ENCODE measurements at places on chromosomes 12 and 14. TPM values are rescaled to one million over a fixed set of nuclear protein-coding genes. Genes with fewer than 3 reads are reported as not detected.

The COX14 gene
- total RNA-seq = 26.5 TPM

The ANKS1B gene
- total RNA-seq = not detected

The C12orf56 gene
- not detected for total RNA-seq

The CCDC198 gene
- total RNA-seq = not detected

- peaks cover 46% of the 10 kb centered on the region for H3K27me3 ChIP-seq
- peaks cover 17% of the 10 kb centered on the region for H3K4me1 ChIP-seq
- no peak for DNase-seq
- no peak overlapping the region for H3K4me3 ChIP-seq
These were observed 12.3 kb upstream of the RPS6KL1 start for GRCh38 chr14:74935360-74935680.

GRCh38 chr12:105555556-105556295 lies 225.2 kb downstream of the C12orf75 start:
- H3K36me3 ChIP-seq = no peaks in the 10 kb centered on the region
- no peak overlapping the region for H3K4me3 ChIP-seq
- no peak overlapping the region for H3K27ac ChIP-seq

- H3K27me3 ChIP-seq = no peaks in the 10 kb centered on the region
- H3K36me3 ChIP-seq = no peaks in the 10 kb centered on the region
- H3K27ac ChIP-seq = peak overlapping the region; percentile 88
These were observed 392 bp downstream of the SLC15A4 start for GRCh38 chr12:128823216-128823915.

- DNase-seq = no peak
- H3K4me3 ChIP-seq = no peak overlapping the region
- peaks cover 12% of the 10 kb centered on the region for H3K4me1 ChIP-seq
- H3K36me3 ChIP-seq = no peaks in the 10 kb centered on the region
These were observed 11.8 kb upstream of the OR6S1 start for GRCh38 chr14:20652996-20653975.

GRCh38 chr14:74575507-74575906 lies 36.5 kb downstream of the LTBP2 start:
- H3K4me1 ChIP-seq = peaks cover 73% of the 10 kb centered on the region
- DNase-seq = no peak
- no peak overlapping the region for H3K27ac ChIP-seq
- H3K36me3 ChIP-seq = no peaks in the 10 kb centered on the region
- H3K27me3 ChIP-seq = no peaks in the 10 kb centered on the region

DNA sequence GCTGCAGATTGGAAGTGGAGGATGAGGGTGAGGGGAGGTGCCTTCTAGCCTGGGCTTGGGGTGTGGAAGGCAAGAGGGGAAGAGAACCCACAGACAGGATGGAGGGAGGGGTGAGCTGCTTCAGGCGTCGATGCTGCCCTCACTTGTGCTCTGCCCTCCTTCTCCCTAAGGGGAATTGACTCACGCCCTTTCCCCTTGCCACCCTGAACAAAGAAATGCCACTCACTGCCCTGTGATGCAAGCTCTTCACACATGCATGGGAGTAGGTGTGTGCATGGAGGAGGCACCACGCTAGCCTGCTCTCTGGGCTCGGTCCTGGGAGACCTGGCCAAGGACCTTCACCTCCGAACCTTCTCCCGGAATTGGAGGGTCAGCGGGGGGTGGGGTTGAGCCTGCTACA lies 35.7 kb upstream of the PRMT8 start:
- H3K27ac ChIP-seq = no peak overlapping the region
- peaks cover 6% of the 10 kb centered on the region for H3K4me1 ChIP-seq
- DNase-seq = no peak
- no peaks in the 10 kb centered on the region for H3K36me3 ChIP-seq
- no peaks in the 10 kb centered on the region for H3K27me3 ChIP-seq

GRCh38 chr14:59239022-59239421 lies 50.6 kb downstream of the DAAM1 start:
- no peak overlapping the region for H3K4me3 ChIP-seq
- no peak overlapping the region for H3K27ac ChIP-seq

DNA sequence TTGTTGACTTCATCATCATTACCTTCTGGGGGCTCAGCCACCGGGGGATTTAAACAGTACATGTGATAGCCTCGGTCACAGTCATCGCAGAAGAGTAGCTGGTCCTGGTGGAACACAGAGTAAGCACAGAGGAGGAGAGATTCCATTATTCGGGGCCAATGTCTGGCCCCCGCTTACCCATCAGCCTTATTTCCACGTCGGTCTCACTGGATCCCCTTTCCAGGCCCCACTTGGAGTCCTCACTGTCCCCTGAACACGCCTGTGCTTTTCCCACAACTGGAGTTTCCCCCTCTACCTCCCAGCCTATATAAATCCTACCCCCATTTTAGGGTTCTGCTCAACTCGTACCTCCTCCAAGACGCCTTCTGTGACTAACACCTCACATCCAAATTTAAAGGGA lies 274.0 kb downstream of the DPF3 start:
- H3K36me3 ChIP-seq = no peaks in the 10 kb centered on the region
- no peak overlapping the region for H3K27ac ChIP-seq
- peaks cover 17% of the 10 kb centered on the region for H3K4me1 ChIP-seq
- no peaks in the 10 kb centered on the region for H3K27me3 ChIP-seq

All from stomach (tissue), 19 donors.